ENCODE measurements at places on chromosomes 2 and 18.

GRCh38 chr2:37506407-37507050 is 162.1 kb downstream of the QPCT start:
- no peak for DNase-seq

DNA sequence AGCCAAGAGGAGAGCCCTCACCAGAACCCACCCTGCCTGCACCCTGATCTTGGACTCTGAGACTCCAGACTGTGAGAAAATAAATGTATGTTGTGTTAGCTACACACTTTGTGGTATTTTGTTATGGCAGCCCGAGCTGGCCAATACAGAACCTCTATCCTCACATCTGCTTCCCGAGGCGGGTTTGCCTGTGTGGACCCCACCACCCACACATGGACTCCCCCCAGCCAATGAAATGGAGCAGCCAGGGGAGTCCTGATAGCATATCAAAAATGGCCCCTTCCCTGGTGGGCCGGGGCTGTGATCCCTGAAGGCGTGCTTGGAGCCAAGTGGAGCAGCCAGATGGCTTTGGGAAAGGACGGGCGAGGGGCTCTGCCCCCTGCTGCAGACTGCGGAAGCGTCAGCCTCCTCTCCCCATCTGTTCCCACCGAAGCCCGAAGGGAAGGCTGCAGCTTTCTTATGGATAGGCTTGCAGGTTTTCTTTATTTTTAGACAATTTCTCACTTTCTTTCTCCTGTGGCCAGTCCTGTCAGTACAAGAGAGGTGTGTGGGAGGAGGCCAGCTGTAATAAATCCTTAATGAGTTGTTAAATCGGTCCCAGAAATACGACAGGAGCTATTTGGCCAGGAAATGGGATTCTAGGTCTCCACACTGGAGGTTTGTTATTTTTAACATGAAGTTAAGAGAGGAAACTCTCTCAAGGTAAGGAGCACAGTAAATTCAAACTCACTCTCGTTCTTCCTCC is 34.4 kb downstream of the TEX51 start:
- no peak for DNase-seq

DNA sequence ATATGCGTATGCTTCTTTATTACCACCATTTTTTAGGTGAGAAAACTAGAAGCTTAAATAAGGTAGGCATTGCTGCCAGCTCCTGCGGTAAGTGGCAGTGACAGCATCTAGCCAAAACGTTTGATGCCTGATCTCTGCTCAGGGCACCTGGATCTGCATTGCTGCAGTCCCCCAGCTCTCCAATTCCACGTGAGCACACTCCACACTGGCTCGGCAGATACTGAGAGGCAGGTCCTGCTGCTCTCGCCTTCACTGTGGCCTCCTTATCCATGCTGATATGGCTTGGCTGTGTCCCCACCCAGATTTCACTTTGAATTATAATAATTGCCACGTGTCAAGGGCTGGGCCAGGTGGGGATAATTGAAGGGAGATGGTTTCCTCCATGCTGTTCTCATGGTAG is 160.9 kb downstream of the CTIF start:
- DNase-seq, result no peak

GRCh38 chr2:202091476-202091875 is 18.4 kb downstream of the KIAA2012 start:
- no peak for DNase-seq

GRCh38 chr2:168350380-168350779 is 103.0 kb upstream of the STK39 start:
- DNase-seq, result no peak

DNA sequence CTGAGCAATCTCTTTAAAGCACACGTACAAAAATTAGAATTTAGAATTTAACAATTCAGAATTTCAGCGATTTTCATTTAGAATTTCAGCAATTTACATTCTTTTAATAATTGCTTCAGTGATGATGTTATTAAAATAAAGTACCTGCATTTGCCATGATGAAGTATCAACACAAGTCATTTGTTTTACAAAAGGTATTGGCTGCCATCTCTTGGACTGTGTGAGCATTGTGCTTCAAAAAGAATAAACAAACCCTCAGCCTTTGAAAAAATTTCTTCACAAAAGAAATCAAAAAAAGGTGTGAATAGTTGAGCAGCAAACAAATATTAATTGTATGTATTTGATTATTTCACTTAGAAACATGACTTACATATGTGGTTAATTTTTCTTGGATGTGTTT is 27.1 kb upstream of the ZC3H15 start:
- DNase-seq, result no peak

GRCh38 chr18:50203801-50204604 is 9.1 kb upstream of the MYO5B start:
- DNase-seq, result no peak

DNA sequence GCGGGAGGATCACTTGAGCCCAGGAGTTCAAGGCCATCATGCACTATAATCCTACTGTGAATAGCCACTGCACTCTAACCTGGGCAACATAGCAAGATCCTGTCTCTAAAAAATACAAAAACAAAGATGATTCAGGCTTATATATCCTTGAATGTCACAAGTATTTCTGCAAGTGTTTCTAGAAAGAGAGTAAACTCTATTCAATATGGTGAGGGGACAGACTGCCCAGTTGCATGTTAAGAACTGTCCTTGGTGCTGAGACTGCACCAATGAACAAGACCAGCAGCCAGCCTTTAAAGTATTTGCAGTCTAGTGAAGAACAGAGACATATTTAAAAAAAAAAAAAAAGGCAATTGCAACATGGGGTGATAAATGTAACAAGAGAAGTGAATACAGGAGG is 16.4 kb downstream of the MAP3K19 start:
- no peak for DNase-seq

GRCh38 chr18:48777744-48778116 is 173.0 kb downstream of the SMAD7 start:
- no peak for DNase-seq

- DNase-seq, result no peak
Observed at GRCh38 chr2:54977149-54977548, 73.1 kb downstream of the RTN4 start.

- no peak for DNase-seq
Observed at GRCh38 chr2:9347411-9347881, 75.9 kb downstream of the ITGB1BP1 start.

DNA sequence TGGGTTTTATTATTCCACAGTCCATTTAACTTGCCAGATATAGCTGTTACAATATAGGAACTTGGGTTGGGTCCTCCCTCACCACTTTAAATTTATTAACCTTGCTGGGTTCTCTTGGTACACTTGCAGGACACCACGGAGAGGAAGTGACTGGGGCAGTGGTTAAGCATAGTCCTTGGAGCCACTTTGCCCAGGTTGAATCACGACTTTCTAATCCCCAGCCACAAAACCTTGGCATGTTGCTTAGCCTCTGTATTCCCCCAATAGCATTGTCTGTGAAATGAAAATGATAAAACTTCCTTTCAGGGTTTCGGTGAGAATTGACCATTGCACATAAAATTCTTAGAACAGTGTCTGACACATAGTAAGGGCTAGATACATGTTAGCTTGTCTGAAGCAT is 221.2 kb downstream of the IRS1 start:
- DNase-seq, result no peak

DNA sequence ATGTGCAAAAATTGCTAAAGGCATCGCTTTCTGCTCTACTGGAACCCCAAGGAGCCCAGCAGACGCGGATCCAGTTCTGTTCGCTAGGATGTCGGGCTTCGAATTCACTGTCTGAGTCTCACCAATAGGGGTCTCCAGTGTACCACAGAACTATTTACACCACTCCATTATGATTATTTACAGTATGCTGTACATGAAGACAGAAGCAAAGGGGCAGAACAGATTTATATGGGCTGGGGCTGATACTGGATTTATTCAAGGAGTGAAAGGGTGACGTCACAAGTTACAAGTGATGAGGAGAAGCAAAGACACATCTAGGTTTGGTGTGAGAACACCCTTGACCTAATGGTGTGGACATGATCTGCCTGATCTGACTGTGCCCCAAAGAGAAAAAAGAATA is 185.3 kb upstream of the ATP5MC3 start:
- DNase-seq, result no peak

DNA sequence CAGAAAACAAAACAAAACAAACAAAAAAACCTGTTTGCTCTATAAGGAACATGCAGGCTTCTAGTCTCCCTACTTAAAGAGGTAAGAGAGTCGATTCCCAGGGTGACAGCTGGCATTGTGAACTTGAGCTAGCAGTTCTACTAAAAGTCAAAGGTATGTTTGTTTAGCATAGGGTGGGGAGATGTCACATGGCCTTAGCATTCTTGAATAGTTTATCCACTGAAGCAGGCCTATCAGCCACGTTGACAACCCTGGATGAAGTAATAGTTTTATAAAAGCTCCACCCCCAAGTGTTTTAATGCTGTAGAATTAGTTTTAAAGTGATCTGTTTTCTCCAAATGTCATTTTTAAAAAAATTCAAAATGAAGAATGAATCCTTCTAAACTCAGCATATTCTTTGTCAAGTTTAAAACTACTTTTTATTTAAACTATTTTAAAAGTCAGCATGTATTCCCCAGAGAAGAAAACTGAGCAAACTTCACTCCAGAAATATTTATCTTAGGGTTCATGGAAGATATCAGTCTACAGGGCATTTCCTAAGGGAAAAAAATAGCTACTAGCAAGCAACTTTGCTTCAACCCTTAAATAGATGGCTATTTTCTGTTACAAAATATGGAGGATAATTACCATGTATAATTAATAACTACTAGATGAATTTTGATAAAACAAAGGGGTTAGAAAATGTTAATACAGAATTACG is 1.7 kb downstream of the MYOM1 start:
- DNase-seq, result no peak

GRCh38 chr2:105736145-105736544 is 8.6 kb upstream of the NCK2 start:
- DNase-seq, result no peak

DNA sequence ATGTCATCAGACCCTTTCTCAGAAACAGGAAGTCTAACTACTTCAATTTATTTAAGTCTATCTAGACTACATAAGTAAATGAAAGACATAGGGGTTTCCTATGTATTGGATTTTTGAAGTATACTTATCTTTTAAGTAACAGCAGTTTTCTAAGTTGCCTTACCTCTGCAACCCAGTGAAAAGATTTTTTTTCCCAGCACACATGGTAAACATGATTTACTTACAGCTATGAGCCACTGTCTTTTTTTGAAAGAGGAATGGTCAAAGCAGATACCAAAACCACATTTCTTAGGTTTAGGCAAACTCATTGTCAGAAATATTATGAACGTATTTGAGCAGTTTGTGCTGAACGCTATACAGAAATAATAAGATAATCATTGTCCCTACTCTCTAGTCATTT is 78.7 kb upstream of the OTX1 start:
- DNase-seq, result no peak

- no peak for DNase-seq
Observed at GRCh38 chr2:44326548-44327264, 34.6 kb downstream of the PREPL start.

DNA sequence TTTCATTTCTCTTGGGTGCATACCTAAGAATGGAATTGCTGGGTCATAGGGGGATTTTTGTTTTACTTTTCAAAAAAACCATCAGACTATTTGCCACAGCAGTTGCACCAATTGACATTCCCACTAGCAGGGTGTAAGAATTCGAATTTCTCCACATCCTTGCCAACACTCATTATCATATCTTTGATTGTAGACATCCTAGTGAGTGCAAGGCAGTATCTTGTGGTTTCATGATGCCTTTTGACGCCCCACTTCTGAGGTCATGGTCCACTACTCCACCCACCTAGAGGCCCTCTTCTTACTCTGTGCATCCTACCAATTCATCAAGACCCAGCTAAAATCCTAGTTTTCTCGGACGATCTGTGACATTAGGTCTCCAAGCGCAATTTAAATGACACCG is 161.9 kb downstream of the MYO5B start:
- no peak for DNase-seq

GRCh38 chr18:10322004-10322403 is 132.4 kb upstream of the APCDD1 start:
- no peak for DNase-seq

GRCh38 chr2:232203936-232204335 is 174.6 kb upstream of the ALPP start:
- no peak for DNase-seq

DNA sequence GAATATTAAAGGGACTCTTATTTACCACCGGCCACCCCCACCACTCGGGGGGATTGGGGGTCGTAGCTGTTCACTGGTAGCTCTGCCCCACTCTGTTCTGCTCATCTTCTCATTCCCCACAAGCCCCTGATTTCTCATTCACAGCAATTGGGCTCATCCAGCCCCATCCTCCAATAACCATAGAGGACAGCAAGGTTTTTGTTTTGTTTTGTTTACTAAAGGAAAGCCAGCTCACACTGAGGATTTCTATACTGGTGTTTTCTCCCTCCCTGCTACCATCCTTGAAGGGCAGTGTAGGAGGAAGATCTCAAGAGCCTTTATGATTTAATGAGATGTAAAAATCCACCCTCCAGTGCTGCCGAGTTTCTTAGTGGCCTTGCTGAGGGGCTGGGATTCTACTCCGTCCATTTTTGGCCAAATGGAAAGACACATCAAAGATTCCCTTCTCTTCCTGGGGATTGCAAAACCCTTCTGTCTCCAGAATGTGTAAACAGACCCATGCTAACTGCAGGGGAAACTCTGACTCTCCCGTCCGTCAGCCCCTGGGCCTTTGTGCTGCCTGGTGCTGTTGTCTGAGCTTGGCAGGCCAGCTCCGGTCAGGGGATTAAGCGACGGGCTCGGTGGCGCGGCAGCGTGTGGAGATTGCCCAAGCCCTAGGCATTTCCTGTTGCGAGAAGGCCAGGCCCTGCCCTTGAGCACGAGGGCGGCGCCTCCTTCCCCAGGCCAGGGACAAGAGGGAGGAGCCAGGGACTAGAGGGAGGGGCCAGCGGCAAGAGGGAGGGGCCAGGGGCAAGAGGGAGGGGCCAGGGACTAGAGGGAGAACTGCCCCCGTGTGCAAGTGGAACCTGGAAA is 165.0 kb downstream of the ANTXR1 start:
- no peak for DNase-seq

DNA sequence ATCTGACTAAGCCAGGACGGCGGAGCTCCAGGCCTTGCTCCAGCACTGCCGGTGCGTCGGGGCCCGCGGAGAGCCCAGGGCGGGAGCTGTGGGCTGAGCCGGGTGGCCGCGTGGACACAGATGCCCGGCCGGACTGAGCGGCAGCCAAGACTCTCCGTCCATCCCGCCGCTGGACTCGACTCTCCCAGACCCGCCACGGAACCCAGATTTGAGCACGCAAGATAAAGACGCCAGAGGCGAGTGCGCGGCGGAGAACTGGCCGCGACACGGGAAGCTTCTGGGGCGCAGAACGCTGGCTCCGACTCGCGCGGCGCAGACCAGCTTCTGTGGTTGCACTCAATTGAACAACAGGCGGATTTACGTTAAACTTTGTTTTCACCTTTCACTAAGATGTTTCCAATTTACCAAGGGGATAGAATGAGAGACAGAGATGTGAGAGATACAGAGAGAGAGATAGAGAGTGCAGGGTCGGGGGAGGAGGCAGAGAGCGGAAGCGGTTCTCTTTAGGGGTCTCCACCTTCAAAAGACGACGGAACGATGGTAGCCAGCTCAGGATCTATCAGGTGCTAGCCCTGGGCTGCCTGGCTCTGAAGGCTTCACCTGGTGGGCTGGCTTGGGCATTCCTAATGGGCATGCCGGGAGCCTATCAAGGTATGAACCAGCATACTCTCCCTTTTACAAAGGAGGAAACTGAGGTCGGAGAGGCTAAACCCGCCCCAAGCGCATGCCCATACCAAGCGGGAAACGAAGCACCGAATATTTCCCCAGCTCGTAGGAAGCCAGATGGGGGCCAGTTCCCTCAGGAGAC is 10.4 kb upstream of the EN1 start:
- DNase-seq, result no peak
